Skeletal muscle cell (primary cell): ENCODE measurements at places on chromosomes 4 and X.
A peak's percentile ranks its signal among the peaks of the same experiment; 100 is the strongest.

- peak; percentile 15 for DNase-seq
Observed at GRCh38 chr4:26410385-26411293, 79.6 kb downstream of the CCKAR start.

DNA sequence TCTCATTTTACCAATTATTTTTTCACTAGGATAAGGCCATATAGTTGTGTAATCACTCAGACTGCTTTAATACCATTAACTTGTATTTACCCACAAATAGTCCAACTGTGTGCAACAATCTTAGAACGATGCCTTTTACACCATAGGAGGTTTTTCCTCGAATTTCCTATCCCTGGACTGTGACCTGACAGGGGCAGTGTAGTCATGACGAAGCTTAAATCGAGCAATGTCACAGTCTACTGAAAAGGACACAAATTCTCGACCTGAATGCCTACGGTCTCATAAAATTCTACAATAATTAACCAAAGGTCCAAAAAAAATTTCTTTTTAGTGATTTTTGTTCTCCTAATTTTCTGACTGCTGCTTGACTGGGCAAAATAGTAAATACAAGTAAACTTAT, 208.9 kb downstream of the ADAMTS3 start:
- no peak for DNase-seq

GRCh38 chr4:105991726-105992125, 96.5 kb downstream of the NPNT start:
- no peak for DNase-seq

DNA sequence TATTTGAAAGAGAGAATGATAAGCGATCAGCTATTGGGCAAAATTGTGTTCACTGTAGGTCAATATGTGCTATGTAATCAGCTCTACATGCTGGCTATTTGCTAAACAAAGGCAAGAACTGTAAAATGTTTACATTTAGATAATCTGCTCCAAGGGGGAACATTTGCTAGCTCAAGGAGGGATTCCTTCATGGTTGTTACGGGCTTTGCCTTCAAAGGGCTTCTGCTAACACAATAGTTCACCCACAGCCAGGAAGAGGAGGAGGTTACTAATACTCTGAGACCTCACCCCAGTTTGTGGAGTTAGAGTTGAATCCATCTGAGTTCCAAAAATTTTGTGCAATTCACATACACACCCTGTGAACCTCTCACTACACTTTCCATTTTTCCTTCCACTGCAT, 107.6 kb upstream of the BMP3 start:
- no peak for DNase-seq

- DNase-seq = no peak
Observed at GRCh38 chr4:84579403-84579776, 3.5 kb upstream of the CDS1 start.
